Activated T-helper 1 cell treated with anti-CD3 and anti-CD28 coated beads, Interleukin-12 subunit alpha, Interleukin-12 subunit beta, Interleukin-2, Interleukin-4 antibody, amounts not matched to agents 30 ng/mL and 10 ng/mL and 1 ng/mL, durations not matched to agents 14 hours and 24 hours and 36 hours (primary cell): ENCODE measurements at places on chromosomes 7 and 10.
A peak's percentile ranks its signal among the peaks of the same experiment; 100 is the strongest.

GRCh38 chr7:27064661-27065060, 31.1 kb downstream of the HOXA1 start:
- no peak for DNase-seq

DNA sequence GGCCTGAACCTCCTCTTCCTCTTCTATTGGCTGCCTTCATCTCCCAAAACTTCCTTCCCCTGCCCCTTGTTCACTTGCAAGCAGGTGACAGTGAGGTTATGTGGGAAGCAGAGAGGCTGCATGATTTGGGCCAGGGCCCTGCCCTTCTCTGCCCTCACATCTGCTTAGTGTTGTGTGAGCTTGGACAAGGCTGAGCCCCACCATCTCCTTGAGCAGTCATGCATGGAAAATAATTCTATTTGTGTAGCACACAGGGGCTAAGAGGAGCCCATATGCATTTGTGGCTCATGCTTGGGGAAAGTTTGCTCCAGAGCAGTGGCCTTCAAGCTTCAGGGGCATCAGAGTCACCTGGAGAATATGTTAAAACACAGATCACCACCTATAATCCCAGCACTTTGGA, 26.8 kb upstream of the AQP1 start:
- no peak for DNase-seq

DNA sequence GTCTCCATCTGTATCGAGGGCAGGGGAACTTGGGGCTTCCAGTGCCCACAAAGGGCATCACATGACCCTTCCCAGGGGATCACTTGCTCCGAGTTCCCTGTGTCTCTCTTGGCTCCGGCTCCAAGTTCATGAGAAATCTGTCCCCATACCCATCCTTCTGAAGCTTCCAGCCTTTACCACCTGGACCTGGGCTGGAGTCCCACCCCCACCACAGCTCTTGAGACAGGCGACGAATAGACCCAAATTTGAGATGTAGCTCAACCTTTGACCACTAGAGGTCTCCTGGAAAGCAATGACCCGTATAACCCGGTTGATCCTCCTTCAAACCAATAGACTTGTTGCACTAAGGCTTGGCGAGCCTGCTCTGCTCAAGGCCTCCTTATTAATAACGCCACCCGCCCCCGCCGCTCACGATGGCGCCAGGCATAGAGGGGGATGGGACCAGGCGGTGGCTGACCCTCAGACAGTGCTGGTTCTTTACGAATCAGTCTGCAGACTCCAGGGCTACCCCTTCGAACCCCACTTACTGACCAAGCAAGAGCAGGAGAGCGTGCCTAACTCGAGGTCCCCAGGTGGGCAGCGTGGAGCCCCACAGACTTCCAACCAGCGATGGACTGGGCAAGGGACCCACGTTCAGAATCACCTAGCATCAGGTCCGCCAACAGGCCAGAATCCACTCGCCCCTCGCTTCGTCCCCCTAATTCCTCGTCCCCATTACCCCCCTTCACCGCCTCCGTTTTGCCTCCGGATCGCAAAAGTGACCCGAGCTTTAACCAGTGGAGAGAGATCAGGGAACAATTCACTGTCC, 4.4 kb upstream of the ARID5B start:
- DNase-seq, result peak; percentile 56

DNA sequence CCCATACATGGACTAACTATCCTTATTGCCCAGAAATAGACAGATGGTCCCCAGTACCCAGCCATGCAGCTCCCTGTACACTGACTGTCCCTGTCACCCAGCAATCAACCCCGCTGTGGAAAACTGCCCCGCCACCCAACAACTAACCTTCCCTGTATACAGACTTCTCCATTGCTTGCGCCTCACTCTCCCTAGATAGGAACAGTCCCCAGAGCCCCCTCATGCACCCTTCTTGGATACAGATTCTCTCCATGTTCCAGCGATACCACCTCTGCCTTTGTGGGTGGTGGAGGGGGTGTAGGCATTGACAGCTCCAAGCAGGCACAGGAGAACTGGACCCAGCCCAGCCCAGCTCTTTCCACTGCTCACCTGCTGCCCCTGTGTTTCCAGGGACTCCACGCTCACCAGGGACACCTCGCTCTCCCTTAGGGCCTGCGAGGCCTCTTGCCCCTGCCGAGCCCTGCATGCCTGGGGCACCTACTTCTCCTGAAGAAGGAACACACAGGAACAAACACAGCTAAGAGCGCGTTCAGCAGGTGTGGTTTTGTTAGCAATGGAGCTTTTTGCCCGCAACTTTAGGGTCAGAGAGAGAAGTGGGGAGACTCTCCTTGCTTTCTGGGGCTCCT, 7.2 kb downstream of the SFTPD start:
- DNase-seq, result no peak

GRCh38 chr10:132846631-132847415, 60.9 kb upstream of the NKX6-2 start:
- DNase-seq, result no peak
